Activated naive CD8-positive, alpha-beta T cell treated with anti-CD3 and anti-CD28 coated beads for 36 hours (primary cell): ENCODE measurements at places on chromosomes 11 and 22. TPM values are rescaled to one million over a fixed set of nuclear protein-coding genes. Genes with fewer than 3 reads are reported as not detected.

- DNase-seq, result no peak
- peaks cover 4% of the 10 kb centered on the region for H3K27me3 ChIP-seq
- H3K27ac ChIP-seq, result no peak overlapping the region
- no peak overlapping the region for H3K4me3 ChIP-seq
- H3K4me1 ChIP-seq, result peaks cover 4% of the 10 kb centered on the region
These were observed 77.2 kb upstream of the INCENP start for GRCh38 chr11:62046568-62047100.

DNA sequence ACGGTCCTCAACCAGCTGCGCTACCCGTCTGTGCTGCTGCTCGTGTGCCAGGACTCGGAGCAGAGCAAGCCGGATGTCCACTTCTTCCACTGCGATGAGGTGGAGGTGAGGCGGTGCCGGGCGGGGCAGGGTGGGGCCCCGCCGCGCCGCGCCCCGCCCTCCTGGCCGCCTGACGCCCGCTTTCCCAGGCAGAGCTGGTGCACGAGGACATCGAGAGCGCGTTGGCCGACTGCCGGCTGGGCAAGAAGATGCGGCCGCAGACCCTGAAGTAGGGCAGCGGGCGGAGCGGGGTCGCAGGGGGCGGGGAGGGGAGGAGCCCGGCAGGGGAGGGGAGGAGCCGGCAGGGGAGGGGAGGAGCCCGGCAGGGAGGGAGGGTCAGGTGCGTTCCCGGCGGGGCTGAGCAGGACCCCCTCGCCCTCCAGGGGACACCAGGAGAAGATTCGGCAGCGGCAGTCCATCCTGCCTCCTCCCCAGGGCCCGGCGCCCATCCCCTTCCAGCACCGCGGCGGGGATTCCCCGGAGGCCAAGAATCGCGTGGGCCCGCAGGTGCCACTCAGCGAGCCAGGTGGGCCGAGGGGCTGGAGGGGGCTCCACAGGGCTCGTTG lies 14.7 kb downstream of the EPS8L2 start:
- DNase-seq, result peak; percentile 43
- H3K4me1 ChIP-seq, result peaks cover 13% of the 10 kb centered on the region
- H3K4me3 ChIP-seq, result no peak overlapping the region
- H3K36me3 ChIP-seq, result no peaks in the 10 kb centered on the region
- H3K27ac ChIP-seq, result no peak overlapping the region

GRCh38 chr11:126510621-126511370 lies 155.3 kb downstream of the ST3GAL4 start:
- H3K4me3 ChIP-seq, result no peak overlapping the region
- H3K27me3 ChIP-seq, result peaks cover 3% of the 10 kb centered on the region
- DNase-seq, result no peak
- H3K27ac ChIP-seq, result no peak overlapping the region
- H3K36me3 ChIP-seq, result no peaks in the 10 kb centered on the region

DNA sequence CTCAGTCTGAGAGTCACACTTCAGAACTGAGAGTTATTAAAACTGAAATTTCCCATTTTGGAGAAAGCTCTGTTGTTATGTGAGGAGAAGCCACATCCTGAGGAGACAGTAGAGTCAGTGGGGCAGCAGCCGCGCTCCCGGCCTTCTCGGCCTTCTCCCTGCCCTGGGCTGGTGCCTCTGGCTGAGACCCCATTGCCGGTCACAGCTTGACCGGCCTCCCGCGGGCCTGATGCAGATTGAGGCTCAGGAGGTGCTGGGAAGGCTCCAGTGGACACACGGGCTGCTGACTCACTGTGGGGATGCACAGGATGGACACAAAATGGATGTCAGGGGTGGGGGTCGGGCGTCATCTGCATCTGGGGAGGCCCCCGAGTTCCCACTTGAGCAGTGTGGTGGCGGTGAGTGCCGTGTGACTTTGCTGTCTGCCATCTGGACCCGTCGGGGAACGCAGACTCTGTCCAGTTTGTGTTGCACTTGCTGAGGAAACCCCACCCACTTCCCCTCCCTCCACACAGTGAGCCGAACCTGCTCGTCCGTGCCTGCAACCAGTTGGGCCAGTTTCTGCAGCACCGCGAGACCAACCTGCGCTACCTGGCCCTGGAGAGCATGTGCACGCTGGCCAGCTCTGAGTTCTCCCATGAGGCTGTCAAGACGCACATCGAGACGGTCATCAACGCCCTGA lies 50.1 kb downstream of the MUC6 start:
- H3K27me3 ChIP-seq, result no peaks in the 10 kb centered on the region
- H3K4me1 ChIP-seq, result no peaks in the 10 kb centered on the region
- H3K4me3 ChIP-seq, result no peak overlapping the region
- no peaks in the 10 kb centered on the region for H3K36me3 ChIP-seq
- DNase-seq, result no peak
- H3K27ac ChIP-seq, result no peak overlapping the region

- no peak overlapping the region for H3K4me3 ChIP-seq
- H3K36me3 ChIP-seq, result no peaks in the 10 kb centered on the region
These were observed 28.3 kb upstream of the RCN1 start for GRCh38 chr11:32062540-32062939.

GRCh38 chr11:65422633-65423515 lies at the start of gene NEAT1:
Gene NEAT1, plus strand, starts transcription at chr11:65422798.
- H3K27me3 ChIP-seq, result peaks cover 28% of the 10 kb centered on the region
- peak within 1 kb of the TSS; percentile 100 for H3K4me3 ChIP-seq
- peak; percentile 93 for DNase-seq
- H3K4me1 ChIP-seq, result peaks cover 67% of the 10 kb centered on the region
- peaks cover 60% of the 10 kb centered on the region for H3K36me3 ChIP-seq

DNA sequence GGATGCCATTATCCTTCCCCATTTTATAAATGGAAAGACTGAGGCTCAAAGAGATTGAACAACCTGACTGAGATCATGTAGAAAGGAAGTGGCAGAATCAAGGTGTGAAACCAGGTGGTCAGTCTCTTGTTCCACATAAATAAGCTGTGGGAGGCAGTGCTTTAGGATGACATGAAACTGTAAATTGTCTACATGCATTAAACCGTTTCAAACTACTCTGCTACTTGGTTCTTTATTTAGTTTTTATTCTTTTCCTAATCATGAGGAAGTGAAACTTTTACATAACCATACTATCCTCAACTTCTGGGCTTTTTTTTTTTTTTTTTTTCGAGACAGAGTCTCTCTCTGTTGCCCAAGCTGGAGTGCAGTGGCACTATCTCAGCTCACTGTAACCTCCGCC lies 34.9 kb downstream of the CADM1 start:
- no peaks in the 10 kb centered on the region for H3K4me1 ChIP-seq
- DNase-seq, result no peak

Gene LMO2
- total RNA-seq, result 0.21 TPM
